ENCODE measurements at places on chromosomes 16 and 17.

- no peak for DNase-seq
These were observed 100.2 kb downstream of the C16orf78 start for GRCh38 chr16:49473773-49474172.

- no peak for DNase-seq
These were observed 31.1 kb downstream of the RPH3AL start for GRCh38 chr17:321386-321941.

- DNase-seq = no peak
These were observed 5.2 kb upstream of the PRR15L start for GRCh38 chr17:47962901-47963300.

DNA sequence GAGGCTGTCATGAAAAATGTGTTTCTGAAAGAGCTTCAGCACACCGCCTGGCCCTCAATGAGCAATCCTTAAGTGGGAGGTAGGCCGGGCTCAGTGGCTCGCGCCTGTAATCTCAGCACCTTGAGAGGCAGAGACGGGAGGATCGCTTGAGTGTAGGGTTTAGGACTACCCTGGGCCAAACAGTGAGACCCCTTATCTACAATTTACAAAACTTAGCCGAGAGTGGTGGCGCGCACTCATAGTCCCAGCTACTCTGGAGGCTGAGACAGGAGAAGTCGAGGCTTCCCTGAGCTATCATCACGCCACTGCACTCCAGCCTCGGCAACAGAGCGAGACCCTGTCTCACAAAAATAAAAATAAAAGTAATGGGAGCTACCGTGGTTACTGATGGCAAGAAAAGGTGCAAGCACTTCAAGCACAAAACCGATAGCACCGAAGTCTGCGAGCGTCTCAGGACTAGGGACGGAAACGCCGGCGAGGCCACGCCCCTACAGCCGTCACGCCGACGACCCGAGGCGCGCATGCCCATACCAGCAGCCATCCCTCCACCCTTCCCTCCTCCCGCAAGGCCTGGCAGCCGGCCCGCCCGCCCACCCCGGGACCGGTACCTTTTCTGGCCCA is 607 bp downstream of the THUMPD1 start:
- peak; percentile 82 for DNase-seq

DNA sequence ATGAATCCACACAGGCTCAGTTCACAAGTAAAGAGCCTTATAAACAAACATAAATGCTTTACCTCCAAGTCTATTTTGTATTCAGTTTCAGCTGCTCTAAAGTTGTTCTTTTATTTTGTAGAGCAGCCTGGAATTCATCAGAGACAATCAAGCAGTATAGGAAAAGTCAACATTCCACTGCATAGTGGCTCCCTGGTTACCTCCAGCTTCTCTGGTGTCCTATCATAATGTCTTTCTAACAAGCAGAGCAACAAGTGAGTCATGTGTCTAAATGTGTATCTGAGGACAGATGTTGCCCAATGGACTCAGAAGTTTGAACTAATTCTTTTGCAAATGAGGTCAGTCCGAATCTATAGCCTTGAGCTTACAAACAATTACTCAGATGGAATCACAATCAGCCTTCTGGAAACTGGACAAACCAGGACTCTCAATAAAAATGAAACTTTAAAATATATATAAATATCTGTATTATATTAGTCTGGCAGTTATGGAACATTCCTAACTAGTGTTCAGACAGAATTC is 292.0 kb upstream of the TOM1L1 start:
- DNase-seq = no peak

DNA sequence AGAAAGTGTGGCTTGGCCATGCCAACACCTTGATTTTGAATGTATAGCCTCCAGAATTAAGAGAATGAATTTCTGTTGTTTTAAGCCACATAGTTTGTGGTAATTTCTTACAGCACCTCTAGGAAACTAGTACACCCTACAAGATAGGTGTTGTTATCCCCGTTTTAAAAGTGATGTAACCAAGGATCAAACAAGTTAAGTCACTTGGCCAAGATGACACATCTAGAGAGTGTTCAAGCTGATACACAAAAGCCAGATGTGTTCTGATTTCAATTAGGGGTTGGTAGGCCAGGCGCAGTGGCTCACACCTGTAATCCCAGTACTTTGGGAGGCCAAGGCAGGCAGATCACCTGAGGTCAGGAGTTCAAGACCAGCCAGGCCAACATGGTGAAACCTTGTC is 396.5 kb upstream of the SOX9 start:
- no peak for DNase-seq

- DNase-seq = no peak
These were observed 145.5 kb upstream of the FOXF1 start for GRCh38 chr16:86364653-86365380.

Data from stimulated activated CD8-positive, alpha-beta memory T cell treated with anti-CD3 and anti-CD28 coated beads, Interleukin-15, amount 100 ng/mL, for 4 hours (primary cell).